ENCODE measurements at places on chromosomes 13 and 19.

GRCh38 chr19:4979211-4979807, 10.4 kb downstream of the KDM4B start:
- no peak for DNase-seq

DNA sequence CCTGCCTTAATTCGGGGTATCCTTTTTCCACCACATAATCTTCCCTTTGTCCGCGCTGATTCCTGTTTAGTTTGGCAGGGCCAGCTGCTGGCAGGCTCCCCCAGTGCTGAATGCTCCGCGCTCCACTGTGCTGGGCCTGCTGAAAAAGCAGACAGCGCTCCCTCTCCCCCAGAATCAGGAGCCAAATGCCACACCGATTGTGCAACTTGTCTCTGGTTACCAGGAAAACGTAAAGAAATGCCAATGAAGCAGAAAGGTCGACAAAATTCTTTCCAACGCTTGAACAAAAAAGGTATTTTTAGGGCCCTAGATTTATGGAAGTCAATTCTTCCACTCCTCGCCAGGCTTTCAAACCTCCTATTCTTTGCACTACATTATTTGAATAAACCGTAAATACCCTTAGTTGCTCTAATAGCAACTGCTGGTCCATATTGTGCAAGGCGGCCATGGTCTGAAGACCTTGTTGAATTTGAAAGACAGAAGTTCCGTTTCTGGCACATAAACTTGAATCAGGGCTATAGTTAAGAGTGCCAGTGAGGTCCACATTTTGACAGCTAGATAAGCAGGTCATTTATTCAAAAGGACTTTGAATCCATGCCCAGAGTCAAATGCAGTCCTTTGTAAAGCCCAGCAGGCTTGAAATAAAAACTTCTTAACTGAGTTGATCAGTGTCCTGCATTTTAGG, 206.7 kb upstream of the RFC3 start:
- no peak for DNase-seq

- no peak for DNase-seq
Measured at GRCh38 chr13:95684418-95684817, 7.5 kb downstream of the DNAJC3 start.

DNA sequence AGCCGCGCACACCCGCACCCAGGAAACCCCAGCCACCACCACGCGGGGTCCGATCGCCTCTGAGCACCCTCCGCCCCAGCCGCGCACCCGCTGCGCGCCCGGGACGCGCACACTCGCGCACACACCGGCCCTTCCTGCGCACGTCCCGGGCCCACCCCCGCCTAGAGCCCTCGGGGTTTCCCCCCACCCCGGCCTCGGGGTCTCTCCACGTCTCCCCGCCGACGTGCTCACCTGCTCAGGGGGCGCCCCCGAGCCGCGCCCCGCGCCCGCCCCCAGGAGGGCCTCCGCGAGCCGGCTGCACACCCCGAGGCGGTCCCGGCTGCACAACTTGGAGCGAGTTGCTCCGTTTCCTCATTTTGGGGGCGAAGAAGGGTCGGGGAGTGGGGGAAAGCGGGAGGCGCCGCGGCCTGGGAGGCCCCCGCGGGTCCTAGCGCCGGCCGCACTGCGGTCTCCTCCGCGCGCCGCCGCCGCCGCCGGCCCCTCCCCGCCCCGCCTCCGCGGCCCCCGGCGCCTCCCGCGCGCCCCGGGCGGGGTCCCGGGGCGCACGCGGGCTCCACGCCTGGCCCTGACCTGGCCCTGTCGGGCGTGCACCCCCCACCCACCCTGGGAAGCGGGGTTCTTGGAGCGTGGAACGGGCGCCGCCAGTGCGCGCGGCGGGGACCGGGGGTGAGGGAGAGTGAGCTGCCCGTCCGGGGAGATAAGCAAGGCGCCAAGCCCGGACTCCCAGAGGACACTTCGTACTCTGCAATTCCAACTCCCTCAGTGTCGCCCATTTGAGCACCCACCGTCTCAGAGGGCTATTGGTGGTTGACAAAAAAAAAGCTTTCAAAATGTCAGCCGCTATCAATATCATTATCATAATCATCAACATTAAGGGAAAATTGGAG, at the start of gene MATK:
TSS of gene MATK (minus strand) at position 444 of the 887 bp plus-strand sequence. CDS start 1,246 bp downstream, outside the sequence.
- DNase-seq, result peak; percentile 34

- no peak for DNase-seq
Measured at GRCh38 chr19:6828306-6828697, 55.8 kb downstream of the VAV1 start.

All from stimulated activated CD4-positive, alpha-beta T cell treated with anti-CD3 and anti-CD28 coated beads, Interleukin-2, amount 100 ng/mL, for 48 hours (primary cell).